ENCODE measurements at places on chromosomes 2 and 18. TPM values are rescaled to one million over a fixed set of nuclear protein-coding genes. Genes with fewer than 3 reads are reported as not detected.

DNA sequence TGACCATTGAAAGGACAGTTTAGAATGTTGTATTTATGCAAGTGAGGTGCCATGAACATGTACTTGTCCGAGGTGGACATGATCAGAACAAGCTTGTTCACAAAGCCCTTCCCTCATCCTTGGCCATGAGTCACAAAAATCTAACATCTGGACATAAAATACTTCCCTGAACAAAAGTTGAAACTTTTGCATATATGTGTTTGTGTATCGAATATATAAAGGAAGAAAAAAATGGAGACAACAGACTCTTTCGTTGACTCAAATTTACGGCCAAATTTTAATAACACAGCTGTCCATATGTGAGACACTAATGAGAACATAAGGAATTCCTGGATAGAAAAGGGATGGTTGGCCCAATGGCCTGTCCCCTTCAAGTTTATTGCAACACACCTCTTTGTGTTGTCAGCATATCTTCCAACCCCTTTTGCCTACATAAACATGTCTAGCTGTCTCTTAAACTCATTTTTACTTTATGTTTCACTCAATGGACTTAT is 19.4 kb upstream of the ZEB2 start:
- DNase-seq: no peak
- H3K27me3 ChIP-seq: no peaks in the 10 kb centered on the region
- H3K4me1 ChIP-seq: no peaks in the 10 kb centered on the region

DNA sequence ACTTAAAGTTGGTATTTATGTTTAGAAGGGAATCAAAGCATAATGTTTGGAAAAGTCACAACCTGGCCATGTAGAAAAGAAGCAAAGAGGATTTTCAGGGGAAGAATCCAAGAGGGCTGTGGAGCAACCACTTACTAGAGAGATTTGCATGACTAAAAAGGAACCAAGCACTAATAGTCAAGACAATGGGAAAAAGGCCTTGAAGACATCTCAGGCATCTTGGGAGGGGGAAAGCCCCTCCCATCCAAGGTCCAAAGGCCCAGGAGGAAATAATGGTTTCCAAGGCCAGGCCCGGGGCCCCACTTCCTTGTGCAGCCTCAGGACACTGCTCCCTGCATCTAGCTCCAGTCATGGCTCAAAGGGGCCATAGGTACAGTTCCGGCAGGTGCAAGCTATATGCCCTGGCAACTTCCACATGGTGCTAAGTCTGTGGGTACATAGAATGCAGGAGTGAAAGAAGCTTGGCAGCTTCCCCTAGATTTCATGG is 128.1 kb downstream of the EIPR1 start:
- no peaks in the 10 kb centered on the region for H3K36me3 ChIP-seq
- DNase-seq: no peak
- H3K27ac ChIP-seq: no peak overlapping the region
- no peaks in the 10 kb centered on the region for H3K27me3 ChIP-seq
- H3K4me3 ChIP-seq: no peak overlapping the region

The CD8B2 gene
- not detected for total RNA-seq

The EVA1A gene
- 16.2 TPM for total RNA-seq

- peak; percentile 43 for DNase-seq
- H3K27me3 ChIP-seq: no peaks in the 10 kb centered on the region
- no peak overlapping the region for H3K27ac ChIP-seq
Observed at GRCh38 chr2:18930971-18931370, 341.6 kb upstream of the NT5C1B start.

The GLI2 gene
- total RNA-seq: 3.3 TPM

The SOCS6 gene
- 44.1 TPM for total RNA-seq

DNA sequence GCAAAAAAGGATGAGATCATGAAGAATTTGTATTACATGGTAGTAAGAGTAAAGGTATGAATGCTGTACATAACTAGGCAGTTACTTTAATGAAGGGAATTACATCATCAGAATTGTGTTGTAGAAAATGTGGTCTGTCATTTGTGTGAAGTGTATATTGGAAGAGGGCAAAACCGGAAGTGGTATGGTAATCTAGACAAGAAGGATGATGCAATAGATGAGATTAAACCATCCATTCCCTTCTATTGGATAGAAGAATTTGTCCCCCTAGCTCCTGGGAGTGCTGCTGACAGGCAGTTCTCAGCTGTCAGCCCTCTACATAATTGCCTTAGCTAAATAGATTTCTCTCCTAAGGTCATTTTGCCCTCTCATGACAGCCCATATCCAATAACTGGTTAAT is 55.9 kb upstream of the BARD1 start:
- no peak for DNase-seq
- no peak overlapping the region for H3K27ac ChIP-seq
- H3K4me3 ChIP-seq: no peak overlapping the region
- H3K36me3 ChIP-seq: no peaks in the 10 kb centered on the region

The REG1B gene
- total RNA-seq: not detected

DNA sequence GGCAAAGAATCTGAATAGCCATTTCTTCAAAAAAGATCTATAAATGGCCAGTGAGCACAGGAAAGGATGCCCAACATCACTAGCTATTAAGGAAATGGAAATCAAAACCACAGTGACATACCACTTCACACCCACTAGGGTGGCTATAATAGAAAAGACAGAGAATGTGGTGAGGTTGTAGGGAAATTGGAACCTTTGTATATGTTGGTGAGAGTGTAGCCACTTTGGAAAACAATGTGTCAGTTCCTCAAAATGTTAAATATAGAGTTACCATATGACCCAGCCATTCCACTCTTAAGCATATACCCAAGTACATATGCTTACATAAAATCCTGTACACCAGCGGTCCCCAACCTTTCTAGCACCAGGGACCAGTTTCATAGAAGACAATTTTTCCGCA is 152.8 kb downstream of the SMAD2 start:
- H3K27ac ChIP-seq: no peak overlapping the region
- H3K4me1 ChIP-seq: no peaks in the 10 kb centered on the region
- H3K36me3 ChIP-seq: no peaks in the 10 kb centered on the region
- no peaks in the 10 kb centered on the region for H3K27me3 ChIP-seq
- DNase-seq: no peak

GRCh38 chr2:71923887-71924533 is 223.7 kb downstream of the CYP26B1 start:
- DNase-seq: peak; percentile 60
- no peak overlapping the region for H3K27ac ChIP-seq
- no peak overlapping the region for H3K4me3 ChIP-seq
- H3K27me3 ChIP-seq: peaks cover 3% of the 10 kb centered on the region

GRCh38 chr2:232886632-232887031 is 16.6 kb downstream of the SNORC start:
- DNase-seq: no peak
- no peaks in the 10 kb centered on the region for H3K27me3 ChIP-seq
- H3K36me3 ChIP-seq: no peaks in the 10 kb centered on the region
- H3K4me3 ChIP-seq: no peak overlapping the region
- no peaks in the 10 kb centered on the region for H3K4me1 ChIP-seq

DNA sequence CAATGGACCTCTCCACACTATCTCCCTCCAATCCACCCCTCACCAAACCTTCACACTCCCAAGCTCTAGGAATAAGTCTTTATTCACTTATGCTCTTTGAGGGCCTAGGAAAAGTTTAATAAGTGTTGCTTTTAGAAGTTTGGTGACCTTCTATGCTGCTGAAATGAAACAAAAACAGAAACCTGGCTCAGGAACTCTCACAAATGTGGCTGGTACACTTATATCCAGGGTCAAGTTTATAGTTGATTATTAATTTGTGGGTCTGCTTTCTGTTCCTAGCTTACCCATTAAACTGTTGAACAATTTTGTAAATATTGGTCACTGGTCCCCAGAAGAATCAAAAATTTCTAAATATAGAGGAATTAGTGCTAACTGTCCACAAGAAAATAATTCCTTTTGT is 14.2 kb upstream of the ANKRD44 start:
- no peak overlapping the region for H3K27ac ChIP-seq
- no peaks in the 10 kb centered on the region for H3K4me1 ChIP-seq
- H3K36me3 ChIP-seq: no peaks in the 10 kb centered on the region
- no peak for DNase-seq

The SRBD1 gene
- total RNA-seq: 11.6 TPM

DNA sequence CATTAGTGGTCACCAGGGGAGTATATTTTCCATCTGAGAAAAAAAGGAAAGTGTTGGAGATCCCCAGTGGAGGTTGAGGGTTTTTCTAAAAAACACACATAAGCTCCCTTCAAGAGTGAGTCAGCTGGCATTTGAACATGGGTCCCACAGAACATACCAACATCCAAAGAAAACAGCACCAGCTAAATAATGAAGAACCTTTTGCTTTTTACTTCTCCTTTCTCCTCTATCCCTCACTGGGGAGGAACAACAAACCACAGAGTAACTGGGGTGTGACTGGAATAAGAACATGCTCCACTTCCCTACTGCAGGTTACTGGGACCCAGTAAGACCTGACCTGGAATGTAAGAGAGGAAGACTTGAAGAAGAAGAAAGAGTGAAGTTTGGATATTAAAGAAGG is 56.5 kb upstream of the RAPH1 start:
- no peaks in the 10 kb centered on the region for H3K27me3 ChIP-seq
- no peak overlapping the region for H3K27ac ChIP-seq
- no peaks in the 10 kb centered on the region for H3K36me3 ChIP-seq
- no peak overlapping the region for H3K4me3 ChIP-seq

GRCh38 chr2:134128746-134129145 is 125.1 kb upstream of the MGAT5 start:
- no peak for DNase-seq
- H3K27me3 ChIP-seq: no peaks in the 10 kb centered on the region
- no peak overlapping the region for H3K27ac ChIP-seq
- no peak overlapping the region for H3K4me3 ChIP-seq
- peaks cover 2% of the 10 kb centered on the region for H3K36me3 ChIP-seq
- H3K4me1 ChIP-seq: peaks cover 6% of the 10 kb centered on the region

The NYAP2 gene
- not detected for total RNA-seq

GRCh38 chr2:55860832-55861231 is 62.8 kb downstream of the EFEMP1 start:
- no peaks in the 10 kb centered on the region for H3K27me3 ChIP-seq
- no peak for DNase-seq
- H3K36me3 ChIP-seq: no peaks in the 10 kb centered on the region
- H3K27ac ChIP-seq: peak overlapping the region; percentile 88

DNA sequence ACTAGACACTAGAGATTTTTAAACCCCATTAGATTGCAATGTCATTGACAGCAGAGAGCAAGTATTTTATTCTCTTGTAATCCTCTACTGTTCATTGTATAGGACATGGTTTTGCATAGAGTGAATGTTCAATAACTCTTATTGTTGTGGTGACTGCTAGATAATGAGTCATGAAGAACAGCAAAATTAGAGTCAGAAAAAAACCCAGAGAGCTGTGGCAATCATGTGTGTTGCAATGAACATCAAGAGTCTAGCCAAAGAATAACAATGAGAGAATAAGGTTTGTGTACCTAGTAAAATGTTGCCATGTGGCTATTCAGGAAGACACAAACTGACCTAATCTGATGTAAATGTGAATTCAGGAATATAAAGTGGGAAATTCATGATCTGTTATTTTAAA is 684.0 kb downstream of the DSC3 start:
- no peak overlapping the region for H3K27ac ChIP-seq
- no peaks in the 10 kb centered on the region for H3K27me3 ChIP-seq
- no peaks in the 10 kb centered on the region for H3K36me3 ChIP-seq
- no peaks in the 10 kb centered on the region for H3K4me1 ChIP-seq
- peak; percentile 3 for DNase-seq

- H3K4me3 ChIP-seq: no peak overlapping the region
- H3K4me1 ChIP-seq: no peaks in the 10 kb centered on the region
- peak; percentile 7 for DNase-seq
- no peaks in the 10 kb centered on the region for H3K27me3 ChIP-seq
- H3K27ac ChIP-seq: no peak overlapping the region
Observed at GRCh38 chr18:77650799-77651385, 401.2 kb downstream of the GALR1 start.

DNA sequence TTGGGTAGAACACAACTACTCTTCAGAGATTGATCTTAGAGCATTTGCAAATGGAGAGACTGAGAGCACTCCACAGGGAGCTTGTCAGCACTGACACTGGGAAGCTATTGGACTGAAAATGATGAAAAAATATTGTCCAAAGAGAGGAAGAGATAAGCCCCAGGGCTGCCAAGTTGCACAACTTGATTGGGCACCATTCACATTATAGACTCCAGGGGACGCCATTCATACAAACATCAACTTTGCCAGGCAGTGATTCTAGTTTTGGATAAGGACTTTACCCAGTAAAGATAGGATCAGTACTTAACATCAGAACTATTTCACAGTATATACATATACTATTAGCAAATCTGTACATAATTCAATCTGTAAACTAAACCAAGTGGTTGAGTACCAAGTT is 79.6 kb upstream of the MYCN start:
- no peaks in the 10 kb centered on the region for H3K36me3 ChIP-seq
- H3K27me3 ChIP-seq: no peaks in the 10 kb centered on the region
- H3K27ac ChIP-seq: no peak overlapping the region
- H3K4me1 ChIP-seq: no peaks in the 10 kb centered on the region
- H3K4me3 ChIP-seq: no peak overlapping the region

DNA sequence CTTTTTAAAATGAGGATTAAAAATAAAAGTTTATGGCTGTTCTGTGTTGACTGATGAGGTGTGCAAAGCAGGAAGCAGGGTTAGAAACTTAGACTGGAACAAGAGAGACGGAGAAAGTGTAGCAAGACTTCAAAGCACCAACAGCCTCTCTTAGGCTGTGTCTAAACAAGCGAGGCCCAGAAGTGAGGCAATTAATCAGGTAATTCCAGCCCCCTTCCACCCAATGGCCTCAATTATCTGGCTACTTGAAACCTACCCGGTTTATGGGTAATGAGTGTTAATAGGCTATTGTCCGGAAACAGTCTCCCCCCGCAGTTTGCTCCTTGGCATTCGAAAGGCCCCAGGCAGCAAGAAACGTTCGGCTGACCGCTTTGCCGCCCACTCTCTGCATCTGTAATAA is 171.7 kb upstream of the MYCN start:
- H3K4me1 ChIP-seq: no peaks in the 10 kb centered on the region
- no peak for DNase-seq
- no peaks in the 10 kb centered on the region for H3K36me3 ChIP-seq
- no peaks in the 10 kb centered on the region for H3K27me3 ChIP-seq

- no peaks in the 10 kb centered on the region for H3K4me1 ChIP-seq
- no peak overlapping the region for H3K4me3 ChIP-seq
- H3K27me3 ChIP-seq: peaks cover 12% of the 10 kb centered on the region
- H3K27ac ChIP-seq: no peak overlapping the region
- DNase-seq: no peak
Observed at GRCh38 chr2:109102588-109103233, 26.3 kb upstream of the SH3RF3 start.

The TXNDC2 gene
- not detected for total RNA-seq

GRCh38 chr2:62175728-62176127 is 20.2 kb upstream of the B3GNT2 start:
- no peaks in the 10 kb centered on the region for H3K36me3 ChIP-seq
- H3K4me3 ChIP-seq: no peak overlapping the region
- H3K27me3 ChIP-seq: no peaks in the 10 kb centered on the region
- no peaks in the 10 kb centered on the region for H3K4me1 ChIP-seq

The MAL gene
- not detected for total RNA-seq

Measured in fibroblast of lung (primary cell).